ENCODE measurements at places on chromosomes 1 and 21. TPM values are rescaled to one million over a fixed set of nuclear protein-coding genes. Genes with fewer than 3 reads are reported as not detected.

GRCh38 chr1:89460325-89460724, 64.3 kb upstream of the LRRC8B start:
- DNase-seq: no peak

- peak; percentile 83 for DNase-seq
These were observed 6.5 kb upstream of the FGGY start for GRCh38 chr1:59290193-59290949.

DNA sequence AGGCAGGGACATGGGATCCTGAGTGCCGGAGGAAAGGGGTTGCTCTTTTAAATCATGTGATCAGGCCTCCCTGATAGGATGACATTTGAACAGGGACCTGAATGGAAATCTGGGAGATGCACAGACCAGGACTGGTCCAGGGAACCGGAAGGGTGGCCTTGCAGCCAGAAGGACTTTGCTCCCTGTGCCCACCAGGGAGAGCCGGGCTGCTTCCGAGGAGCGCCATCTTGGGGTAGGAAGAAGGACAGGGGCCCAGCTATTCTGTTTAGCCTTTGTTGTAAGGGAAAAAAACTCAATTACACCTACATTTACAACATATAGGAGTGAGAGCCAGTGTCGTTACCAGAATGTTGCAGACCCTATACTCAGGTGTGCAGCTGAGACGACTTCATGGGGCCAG, 5.5 kb downstream of the KLHDC7A start:
- DNase-seq: no peak

DNA sequence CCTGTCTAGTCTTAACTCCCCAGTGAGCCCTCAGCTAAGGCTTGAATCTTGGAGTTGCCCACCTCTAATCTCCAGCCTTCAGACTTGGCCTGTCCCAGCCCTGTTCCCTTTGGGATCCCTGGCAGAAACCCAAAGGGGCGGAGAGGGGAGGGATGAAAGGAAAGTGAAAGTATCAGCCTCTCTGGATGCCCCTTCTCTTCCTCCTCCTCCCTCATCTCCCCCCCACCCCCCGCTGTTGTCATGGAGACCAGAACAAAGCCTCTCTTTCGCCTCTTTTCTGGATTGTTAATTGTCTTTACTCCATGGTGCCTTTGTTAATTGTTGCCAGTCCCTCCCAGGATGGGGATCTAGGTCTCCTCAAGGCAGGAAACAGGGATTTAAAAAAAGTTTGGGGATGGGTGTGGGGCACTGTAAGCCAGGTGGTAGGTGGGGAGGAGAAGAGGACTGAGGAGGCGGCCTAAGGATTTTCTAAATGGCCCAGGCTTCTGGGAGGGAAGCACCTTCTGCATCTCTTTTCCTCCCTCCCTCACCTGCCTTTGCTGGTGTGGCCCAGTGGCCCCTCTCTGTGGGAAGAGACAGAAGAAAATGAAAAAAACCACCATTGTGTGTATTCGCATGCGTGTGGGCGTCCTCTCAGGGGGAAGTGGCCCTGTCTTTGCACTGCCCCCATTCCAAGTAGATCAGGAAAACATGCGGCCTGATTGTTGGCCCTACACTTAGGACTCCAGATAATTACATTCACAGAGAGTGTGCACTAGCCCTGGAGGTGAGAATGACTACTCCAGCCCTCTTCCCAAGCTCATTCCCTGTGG, 7.5 kb upstream of the SOX13 start:
- no peak for DNase-seq

- no peak for DNase-seq
These were observed 2.8 kb downstream of the PAQR7 start for GRCh38 chr1:25872713-25873112.

GRCh38 chr1:165988275-165988674, 160.9 kb downstream of the UCK2 start:
- no peak for DNase-seq

- DNase-seq: peak; percentile 78
These were observed 2.8 kb upstream of the CASQ2 start for GRCh38 chr1:115771094-115771846.

DNA sequence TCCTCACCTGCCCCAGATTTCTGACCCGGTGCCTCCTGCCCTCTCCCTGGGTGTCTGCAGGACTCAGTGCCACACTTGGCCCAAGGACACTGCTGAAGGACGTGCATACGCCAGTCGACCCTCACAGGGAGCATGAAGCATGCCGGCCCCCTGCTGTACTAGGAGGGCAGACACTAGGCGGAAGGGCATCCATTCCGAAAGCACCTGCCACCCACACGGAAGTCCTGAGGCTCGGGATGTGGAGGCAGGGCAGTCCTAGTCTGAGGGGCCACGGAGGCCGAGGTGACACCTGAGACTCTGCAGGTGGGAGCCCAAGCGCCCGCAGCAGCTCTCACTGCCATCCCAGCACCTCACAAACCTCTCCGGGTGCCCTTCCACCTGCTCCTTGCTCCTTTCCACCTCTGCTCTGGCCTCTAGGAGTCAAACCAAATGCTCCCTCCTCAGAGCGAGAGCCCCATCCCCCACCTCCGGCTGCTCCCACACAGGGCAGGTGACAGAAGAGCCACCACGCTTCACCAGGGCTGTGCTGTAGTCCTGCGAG, 2.4 kb downstream of the NPHP4 start:
- no peak for DNase-seq

DNA sequence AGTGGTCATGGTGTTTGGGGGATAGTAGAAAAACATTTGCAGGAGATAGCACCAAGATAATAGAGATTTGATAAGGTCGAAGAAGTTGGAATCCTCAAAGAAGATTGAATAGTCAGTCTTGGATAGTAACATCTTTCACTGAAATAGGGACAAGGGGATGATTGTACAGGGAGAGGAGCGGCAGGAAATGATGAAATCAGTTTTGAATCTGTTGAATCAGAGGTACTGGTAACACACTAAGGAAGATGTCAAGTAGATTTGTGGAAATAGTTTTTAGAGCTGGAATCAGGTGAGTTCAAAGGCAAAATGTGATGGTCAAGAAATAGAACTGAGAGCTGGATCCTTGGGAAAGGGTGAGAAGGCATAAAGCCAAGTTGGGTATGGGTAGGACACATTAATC, 26.5 kb downstream of the CAP1 start:
- peak; percentile 72 for DNase-seq

DNA sequence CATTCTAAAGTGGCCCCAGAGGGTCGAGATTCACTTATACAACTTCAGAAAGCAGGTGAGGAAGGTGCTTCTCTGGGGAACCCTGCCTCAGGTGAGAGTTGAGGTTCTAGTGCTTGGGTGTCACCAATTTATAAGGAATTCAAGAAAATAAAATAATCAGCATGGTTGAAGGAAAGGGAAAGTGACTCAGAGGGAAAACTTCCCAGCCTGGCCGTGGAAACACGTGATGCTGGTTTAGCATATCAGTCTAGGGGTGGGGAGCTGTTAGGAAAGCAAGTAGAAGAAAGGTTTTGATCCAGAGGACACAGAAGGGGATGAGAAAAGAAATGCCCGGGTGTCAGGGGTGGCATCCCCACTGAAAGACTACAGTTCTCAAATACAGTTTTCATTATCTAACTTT, 37.7 kb upstream of the TMEM125 start:
- DNase-seq: peak; percentile 59

- peak; percentile 94 for DNase-seq
These were observed 89.9 kb upstream of the SLC2A1 start for GRCh38 chr1:43048601-43049011.

GRCh38 chr1:232432313-232432712, 197.6 kb downstream of the SIPA1L2 start:
- DNase-seq: no peak

GRCh38 chr1:55334160-55334559, 119.0 kb upstream of the USP24 start:
- DNase-seq: peak; percentile 6

DNA sequence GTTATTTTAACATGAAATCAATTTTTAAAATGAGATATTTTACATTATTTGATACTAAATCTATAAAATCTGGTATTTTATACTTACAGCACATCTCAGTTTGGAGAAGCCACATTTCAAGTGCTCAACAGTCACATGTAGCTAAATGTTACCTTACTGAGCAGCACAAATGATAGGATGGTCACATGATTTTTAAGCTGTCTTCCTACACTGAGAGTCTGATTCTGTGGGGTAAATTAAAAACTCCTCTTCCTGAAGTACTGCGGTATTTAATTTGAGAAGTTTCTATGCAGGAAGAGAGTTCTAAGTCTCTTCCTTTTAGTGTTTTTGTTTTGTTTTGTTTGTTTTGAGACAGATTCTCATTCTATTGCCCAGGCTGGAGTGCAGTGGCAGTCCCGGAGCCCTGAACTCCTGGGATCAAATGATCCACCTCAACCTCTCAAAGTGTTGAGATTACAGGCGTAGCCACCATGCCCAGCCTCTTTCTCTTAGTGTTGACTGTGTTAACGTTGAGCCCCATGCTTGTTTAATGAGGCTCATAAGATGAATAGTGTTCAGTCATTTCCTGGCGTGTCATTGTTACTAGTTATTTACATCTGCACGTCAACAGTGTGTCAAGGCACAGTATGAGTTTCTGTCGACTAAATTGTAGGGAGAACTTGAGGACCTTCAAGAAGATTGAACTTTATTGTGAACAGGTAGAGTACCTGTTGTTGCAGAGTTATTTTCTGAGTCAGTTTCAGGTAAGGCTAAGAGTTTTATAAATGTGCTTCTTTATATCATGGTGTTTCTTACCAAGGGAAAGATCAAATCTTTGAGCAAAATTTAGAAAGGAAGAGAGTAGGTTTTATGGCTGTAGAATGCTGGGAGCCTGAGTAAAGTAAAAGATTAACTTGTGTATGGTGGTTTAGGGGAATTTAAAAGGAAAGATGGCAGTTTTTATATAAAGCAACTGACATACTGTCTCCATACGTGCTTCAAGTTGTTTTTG, 3.3 kb downstream of the CNST start:
- peak; percentile 91 for DNase-seq

- DNase-seq: peak; percentile 96
These were observed 36.1 kb downstream of the PEX14 start for GRCh38 chr1:10510520-10511493.

DNA sequence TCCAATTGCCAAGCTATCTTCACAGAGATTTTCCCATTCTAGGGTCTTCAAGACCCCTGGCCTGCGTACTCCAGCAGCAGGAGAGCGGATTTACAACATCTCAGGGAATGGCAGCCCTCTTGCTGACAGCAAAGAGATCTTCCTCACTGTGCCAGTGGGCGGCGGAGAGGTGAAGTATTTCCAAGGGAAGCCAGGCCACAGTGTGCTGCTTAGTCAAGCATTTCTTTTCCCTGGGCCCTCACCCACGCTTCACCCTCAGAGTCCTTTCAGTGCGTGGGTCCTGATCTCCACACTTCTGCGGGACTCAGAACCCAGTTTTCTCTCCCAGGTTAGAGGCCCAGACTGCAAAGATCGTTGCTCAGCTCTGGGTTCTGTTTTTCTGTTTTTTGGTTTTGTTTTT, 13.1 kb downstream of the CDCA8 start:
- DNase-seq: no peak

GRCh38 chr1:44401256-44402228, 3.5 kb upstream of the RNF220 start:
- no peak for DNase-seq

DNA sequence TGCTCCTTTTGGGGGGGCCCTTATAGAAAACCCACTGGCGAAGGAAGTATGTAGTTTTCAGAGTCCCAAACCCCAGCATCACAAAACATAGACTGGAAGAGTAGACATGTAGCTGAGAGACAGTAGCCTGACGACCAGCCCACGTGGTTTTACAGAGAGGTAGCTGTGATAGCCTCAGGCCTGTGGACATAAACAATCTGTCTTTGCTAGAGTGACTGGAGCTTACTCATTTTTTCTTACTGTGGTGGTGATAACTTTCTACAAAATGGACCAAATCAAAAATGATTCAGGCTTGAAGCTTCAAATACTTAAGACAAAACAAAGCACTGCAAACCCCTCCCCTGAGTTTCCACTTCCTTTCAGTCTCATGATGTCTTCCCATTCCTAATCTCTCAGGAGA, 497.0 kb downstream of the RWDD3 start:
- DNase-seq: peak; percentile 94

DNA sequence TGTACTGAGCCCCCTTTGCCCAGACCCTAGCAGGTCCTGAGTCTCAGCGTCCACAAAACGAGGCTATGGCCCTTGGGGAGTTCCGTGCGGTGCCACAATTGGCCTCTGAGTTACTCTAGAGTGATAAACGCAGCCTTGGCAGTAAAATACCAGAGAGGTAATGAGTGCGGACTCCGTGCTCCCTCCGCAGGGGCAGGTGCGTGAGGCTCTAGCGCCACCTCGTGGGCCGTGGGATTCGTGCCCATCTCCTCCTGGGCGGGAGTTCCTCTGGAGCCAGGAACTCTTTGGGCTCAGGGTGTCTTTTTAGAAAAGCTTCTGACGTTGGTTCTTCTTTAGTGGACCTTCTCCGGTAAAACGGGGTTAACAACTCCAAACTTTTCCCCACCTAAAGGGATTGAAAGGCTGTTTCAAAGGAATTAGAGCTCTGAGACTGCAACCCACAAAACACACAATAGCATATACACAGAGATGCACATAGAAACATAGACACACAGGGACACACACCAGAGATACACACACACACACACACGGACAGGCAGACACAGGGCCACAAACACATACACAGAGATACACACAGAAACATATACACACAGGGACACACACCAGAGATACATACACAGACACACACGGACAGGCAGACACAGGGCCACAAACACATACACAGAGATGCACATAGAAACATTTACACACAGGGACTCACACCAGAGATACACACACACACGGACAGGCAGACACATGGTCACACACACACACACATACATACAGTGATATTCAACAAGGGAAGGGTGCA, 99.4 kb downstream of the KCNJ15 start:
- DNase-seq: peak; percentile 45

DNA sequence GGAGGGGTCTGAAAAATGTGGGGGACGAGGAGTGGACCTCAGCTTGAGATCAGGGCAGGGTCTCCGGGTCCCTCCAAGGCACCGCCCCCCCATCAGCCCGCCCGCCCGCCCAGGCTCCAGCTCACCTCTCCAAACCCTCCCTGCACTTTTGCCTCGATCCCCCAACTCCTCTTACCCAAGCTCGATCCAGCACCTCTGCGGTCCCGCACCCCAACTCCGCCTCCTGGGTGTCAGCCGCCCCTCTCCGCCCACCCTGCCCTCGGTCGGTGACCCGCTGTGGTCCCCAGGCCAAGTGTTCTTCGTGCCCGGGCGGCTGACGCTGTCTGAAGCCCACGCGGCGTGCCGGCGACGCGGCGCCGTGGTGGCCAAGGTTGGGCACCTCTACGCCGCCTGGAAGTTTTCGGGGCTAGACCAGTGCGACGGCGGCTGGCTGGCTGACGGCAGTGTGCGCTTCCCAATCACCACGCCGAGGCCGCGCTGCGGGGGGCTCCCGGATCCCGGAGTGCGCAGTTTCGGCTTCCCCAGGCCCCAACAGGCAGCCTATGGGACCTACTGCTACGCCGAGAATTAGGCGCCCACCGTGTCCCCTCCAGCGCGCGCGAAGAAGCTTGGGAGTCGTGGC, 5.7 kb downstream of the HAPLN2 start:
- no peak for DNase-seq

Gene NR5A2
- not detected for total RNA-seq

Gene SAMSN1
- not detected for total RNA-seq

Gene BMP8A
- not detected for total RNA-seq

Gene TPTE
- not detected for total RNA-seq

Gene NHLH1
- total RNA-seq: not detected

Gene ATP13A2
- 53.8 TPM for total RNA-seq

Gene BATF3
- not detected for total RNA-seq

Gene ALG14
- 0.53 TPM for total RNA-seq

Gene CCDC30
- 0.77 TPM for total RNA-seq

Gene LCE3D
- total RNA-seq: 0.38 TPM
